CD4-positive, alpha-beta T cell treated with Interleukin-4 for 4 hours (primary cell): ENCODE measurements at places on chromosomes 1 and 21.

DNA sequence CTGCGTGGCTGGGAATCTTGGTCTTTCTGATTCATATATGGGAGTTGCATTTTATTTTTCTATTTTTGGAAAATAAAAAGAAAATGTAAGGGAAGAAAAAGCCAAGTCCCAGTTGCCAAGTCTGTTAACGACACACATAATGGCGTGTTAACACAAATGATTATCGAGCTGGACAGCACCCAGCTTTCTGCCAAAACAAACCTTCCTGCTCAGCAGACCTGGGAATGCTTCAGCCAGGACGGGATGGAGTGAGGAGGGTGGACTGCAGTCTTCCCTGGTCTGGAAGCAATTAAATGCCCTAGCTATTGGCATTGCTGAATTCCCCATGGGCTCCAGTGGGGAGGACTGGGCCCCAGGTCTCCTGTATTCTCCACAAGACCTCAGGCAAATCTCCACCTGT, 184.2 kb upstream of the USP24 start:
- DNase-seq = no peak

DNA sequence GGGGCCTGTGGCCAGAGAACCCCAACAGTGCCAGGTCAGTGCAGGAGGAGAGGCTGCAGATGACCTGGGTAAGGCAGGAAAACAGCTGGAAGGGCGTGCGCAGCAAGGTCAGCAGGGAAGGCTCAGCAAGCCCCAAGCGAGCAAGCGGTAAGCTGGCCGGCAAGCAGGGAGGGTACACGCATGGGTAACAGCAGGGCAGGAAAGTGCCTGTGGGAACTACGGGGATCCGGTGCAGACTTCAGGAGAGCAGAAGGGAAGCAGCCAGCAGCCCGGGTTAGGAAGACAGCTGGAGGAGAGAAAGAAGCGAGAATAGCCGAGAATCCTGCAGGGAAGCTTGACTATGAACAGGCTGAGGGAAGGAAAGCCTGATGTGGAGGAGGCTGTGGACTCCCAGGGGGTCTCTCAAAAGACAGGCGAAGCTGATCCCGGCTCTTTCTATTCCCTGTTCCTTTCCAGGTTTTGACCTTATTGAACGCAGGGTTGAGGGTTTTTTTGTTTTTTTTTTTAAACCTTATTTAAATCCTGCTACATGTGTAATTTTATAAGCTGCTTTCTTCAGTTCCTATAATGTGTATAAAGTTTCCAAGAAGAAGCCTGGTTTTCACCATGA, 20.9 kb downstream of the UMODL1 start:
- no peak for DNase-seq

DNA sequence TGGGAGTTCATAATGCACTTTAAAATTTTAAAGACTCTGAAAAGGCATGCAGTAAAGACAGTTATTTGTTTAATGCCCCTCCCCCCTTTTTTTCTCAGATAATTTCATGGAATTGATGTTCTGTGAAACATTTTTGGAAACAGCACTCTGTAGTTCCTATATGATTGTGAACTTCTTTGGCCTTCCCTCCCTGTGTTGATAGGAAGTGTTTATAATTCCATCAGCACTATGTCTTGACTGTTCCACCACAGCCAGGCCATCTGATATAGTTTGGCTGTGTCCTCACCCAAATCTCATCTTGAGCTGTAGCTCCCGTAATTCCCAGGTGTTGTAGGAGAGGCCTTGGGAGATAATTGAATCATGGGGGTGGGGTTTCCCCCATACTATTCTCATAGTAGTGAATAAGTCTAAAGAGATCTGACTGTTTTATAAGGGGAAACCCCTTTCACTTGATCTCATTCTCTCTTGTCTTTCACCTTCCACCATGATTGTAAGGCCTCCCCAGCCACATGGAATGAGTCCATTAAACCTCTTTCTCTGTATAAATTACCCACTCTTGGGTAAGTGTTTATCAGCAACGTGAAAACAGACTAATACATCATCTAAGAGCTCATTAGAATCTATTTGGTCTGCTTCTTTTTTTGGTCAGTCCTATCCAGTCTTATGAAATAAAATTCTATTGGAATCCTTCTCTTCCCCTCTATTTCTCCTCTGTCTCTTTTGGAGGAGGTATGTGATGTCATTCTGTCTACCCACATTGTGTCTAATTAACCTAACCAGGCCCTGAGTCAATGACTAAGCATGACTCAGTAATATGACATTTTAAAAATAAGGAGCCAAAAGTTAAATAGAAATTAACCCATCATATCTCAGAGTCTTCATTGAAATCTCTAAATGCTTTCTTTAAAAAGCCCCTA, 8.9 kb downstream of the CCDC185 start:
- no peak for DNase-seq

DNA sequence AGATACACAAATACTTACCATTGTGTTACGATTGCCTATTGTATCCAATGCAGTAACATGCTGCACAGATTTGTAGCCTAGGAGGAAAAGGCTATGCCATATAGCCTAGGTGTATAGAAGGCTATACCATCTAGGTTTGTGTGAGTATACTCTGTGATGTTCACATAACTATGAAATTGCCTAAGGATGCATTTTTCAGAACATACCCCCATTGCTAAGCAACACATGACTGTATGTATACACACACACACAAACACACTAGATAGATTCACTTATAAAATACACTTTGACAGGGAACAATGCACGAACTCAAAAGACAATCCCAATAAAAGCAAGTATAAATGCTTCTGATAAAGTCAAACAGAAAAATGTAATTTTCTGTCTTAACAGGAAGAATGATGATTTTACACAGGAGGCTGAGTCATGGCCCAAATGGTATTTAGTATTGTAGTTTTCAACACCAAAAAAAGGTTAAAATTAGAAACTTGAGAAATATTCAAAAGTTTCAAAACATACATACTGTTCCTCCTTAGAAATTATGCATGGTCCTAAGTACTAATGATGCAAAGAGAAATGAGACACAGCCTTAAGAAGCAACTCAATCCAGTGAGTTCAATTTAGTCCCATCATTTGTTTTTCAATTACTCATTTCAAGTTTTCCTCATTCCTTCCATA, 12.2 kb downstream of the FH start:
- no peak for DNase-seq
